ENCODE measurements at places on chromosomes 1 and 21. TPM values are rescaled to one million over a fixed set of nuclear protein-coding genes. Genes with fewer than 3 reads are reported as not detected.

- H3K4me3 ChIP-seq, result no peak overlapping the region
- H3K27ac ChIP-seq, result no peak overlapping the region
Observed at GRCh38 chr1:30285501-30285932, 437.9 kb downstream of the MATN1 start.

The BTBD19 gene
- 1.4 TPM for polyA plus RNA-seq

GRCh38 chr1:70360321-70360720 lies 5.8 kb upstream of the ANKRD13C start:
- no peaks in the 10 kb centered on the region for H3K27me3 ChIP-seq
- no peak overlapping the region for H3K4me3 ChIP-seq
- H3K36me3 ChIP-seq, result no peaks in the 10 kb centered on the region
- H3K27ac ChIP-seq, result no peak overlapping the region
- no peak for DNase-seq

DNA sequence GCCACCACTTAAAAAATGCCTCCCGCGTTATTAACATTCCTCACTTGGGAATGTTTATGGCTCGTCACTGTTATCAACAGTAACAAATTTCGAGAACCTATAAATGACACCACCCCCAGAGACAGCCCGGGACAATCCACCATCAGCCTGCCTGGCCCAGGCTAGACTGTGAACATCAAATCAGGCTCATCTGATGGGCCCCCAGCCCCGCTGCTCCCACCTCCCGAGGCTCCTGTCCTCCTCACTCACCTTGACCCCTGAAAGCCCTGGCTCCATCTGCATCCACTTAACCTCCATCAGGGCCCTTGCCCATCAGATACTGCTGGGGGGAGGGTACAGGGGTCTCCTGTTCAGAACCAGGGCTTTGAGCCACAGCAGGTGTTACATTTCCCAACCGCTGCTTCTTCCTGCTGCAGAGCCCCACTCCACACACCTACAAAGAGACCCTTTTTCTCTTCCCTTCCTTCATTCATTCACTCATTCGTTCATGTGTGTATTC lies 156.5 kb upstream of the VAMP3 start:
- no peak for DNase-seq
- no peaks in the 10 kb centered on the region for H3K36me3 ChIP-seq
- H3K4me3 ChIP-seq, result no peak overlapping the region
- H3K27ac ChIP-seq, result no peak overlapping the region

The IL19 gene
- polyA plus RNA-seq, result 3.1 TPM

The BRINP3 gene
- polyA plus RNA-seq, result not detected

DNA sequence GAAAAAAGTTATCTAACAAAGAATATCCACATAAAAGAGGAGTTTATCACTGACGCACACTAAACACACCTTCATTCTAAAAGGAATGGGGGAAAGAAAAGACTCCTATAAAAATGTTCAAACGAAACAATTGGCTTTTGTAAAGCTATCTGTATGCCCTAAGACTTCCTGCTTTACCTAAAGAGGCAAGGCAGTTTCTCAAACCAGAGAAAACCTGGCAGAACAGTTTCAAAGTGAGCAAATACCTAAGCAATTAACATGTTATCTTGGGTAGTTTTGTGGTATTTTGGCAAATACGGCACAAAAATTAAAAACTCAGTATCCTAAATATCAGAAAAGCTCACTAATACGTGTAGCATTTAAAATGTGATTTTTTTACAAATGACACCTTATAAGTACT lies 1.9 kb downstream of the PUM1 start:
- DNase-seq, result peak; percentile 63
- H3K27ac ChIP-seq, result peak overlapping the region; percentile 96
- peaks cover 11% of the 10 kb centered on the region for H3K36me3 ChIP-seq
- peak overlapping the region; percentile 64 for H3K4me3 ChIP-seq

The GLIS1 gene
- polyA plus RNA-seq, result 0.20 TPM

DNA sequence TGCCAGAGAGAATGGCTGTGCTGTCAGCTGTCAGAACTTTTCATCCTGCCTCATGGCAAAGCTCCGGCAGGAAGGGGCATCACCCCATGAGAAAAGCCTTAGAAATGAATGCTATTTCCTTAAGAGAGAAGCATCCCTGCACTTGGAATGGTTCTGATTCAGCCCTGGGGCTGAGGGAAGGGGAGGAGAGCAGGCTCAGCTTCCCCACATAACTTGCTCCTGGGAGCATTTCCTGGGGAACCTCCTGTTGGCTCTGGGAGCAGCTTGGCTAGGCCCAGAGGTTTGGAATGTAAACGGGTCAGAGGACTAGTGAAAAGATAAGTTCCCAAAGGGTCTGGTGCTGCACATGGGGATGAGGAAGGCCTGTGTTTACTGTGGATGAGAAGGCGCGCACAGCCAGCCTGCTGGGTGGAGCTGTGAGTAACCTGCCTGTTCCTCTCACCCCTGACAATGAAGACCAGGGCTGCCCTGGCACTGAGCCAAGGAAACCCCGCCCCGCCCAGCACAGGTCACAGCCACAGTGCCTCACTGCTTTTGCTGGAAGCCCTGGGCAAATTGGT lies 5.0 kb downstream of the PRELP start:
- peak overlapping the region; percentile 77 for H3K27ac ChIP-seq
- peaks cover 17% of the 10 kb centered on the region for H3K36me3 ChIP-seq
- no peak overlapping the region for H3K4me3 ChIP-seq
- peak; percentile 84 for DNase-seq

DNA sequence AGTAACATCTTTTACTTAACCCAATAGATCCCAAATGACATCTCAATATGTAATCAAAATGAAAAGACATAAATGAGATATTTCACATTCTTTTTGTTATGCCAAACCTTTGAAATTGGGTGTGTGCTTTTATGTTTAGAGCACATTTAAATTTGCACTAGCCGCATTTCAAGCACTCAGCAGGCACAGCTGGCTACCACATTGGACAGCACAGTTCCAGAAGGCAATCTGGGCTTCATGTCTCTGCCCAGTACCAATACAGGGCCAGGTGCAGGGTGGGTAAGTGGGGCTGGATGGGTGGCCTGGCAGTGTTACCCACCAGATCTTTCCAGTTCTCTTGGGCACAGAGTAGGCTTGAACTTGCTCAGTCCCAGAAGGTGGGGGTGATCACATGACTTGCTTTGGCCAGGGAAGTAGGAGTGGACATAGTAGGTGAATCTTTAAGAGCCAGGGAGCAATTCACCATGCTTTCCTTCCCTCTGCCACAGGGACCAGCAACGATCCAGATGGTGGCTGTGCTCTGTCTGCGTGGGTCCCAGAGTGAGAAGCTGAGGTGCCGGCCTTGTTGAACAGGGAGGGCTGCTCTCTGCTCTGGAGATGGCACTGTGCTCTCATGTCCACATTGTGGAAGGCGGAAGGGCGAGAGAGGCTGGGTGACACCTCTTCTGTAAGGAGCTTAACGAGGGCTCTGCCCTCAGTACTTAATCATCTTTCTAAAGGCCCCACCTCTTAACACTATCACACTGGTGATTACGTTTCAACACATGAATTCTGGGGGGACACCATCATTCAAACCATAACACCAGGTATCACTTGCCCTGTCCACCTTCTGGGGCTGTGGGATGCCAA lies 261.4 kb downstream of the GRIK3 start:
- no peak overlapping the region for H3K4me3 ChIP-seq
- H3K4me1 ChIP-seq, result no peaks in the 10 kb centered on the region
- no peaks in the 10 kb centered on the region for H3K36me3 ChIP-seq
- DNase-seq, result no peak
- no peak overlapping the region for H3K27ac ChIP-seq

- no peaks in the 10 kb centered on the region for H3K27me3 ChIP-seq
- H3K4me1 ChIP-seq, result peaks cover 44% of the 10 kb centered on the region
- H3K27ac ChIP-seq, result no peak overlapping the region
- no peak overlapping the region for H3K4me3 ChIP-seq
Observed at GRCh38 chr1:185058876-185059275, 13.5 kb downstream of the RNF2 start.

DNA sequence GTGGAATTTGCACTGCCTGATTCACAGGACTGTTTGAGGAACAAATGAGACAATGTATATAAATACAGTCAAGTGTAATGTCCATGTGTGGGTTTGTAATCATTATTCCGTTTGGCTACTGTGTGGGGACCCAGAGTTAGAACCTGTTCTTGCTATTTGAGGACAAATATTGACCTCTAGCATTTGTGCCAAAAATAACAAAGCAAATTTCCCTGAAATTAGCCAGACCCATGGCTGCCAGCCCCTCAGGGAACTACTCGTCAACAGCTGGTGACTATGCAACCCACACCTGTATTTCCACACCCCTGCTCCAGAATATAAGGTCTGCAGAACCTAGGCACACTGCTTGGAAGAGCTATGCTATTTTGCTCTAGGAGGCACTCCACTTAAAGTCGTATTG lies 70.7 kb downstream of the KCNJ6 start:
- peaks cover 4% of the 10 kb centered on the region for H3K27me3 ChIP-seq
- DNase-seq, result peak; percentile 49
- no peaks in the 10 kb centered on the region for H3K36me3 ChIP-seq
- peaks cover 7% of the 10 kb centered on the region for H3K4me1 ChIP-seq
- H3K4me3 ChIP-seq, result no peak overlapping the region

GRCh38 chr1:197284325-197284724 lies 16.3 kb downstream of the CRB1 start:
- no peak overlapping the region for H3K27ac ChIP-seq
- H3K4me1 ChIP-seq, result no peaks in the 10 kb centered on the region
- DNase-seq, result no peak
- no peak overlapping the region for H3K4me3 ChIP-seq
- H3K27me3 ChIP-seq, result no peaks in the 10 kb centered on the region

DNA sequence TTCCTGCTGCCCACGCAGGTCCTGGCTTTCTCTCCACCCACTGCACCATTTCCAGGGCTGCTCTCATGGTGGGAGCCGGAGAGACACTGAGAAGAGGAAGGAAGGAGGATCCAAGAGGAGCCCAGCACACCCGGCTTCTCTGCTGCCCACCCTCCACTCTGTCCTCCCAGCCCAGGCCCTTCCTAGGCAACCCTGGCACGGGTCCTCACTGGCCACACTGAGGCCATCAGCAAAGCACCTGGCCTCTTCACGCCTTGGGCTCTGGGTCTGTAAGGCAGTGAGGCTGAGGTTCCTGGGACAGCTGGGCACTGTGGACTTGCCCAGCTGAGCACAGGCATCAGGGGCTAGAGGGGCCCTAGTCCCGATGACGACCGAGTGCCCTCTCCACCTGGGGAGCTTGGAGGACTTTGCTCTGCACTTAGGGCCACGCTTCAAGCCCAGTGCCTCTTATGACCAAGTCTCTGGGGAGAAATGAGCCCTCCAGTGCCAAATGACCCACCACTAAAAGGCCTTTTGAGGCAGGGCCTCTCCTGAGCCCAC lies 43.1 kb downstream of the PDE9A start:
- H3K4me1 ChIP-seq, result no peaks in the 10 kb centered on the region
- H3K27me3 ChIP-seq, result no peaks in the 10 kb centered on the region
- H3K4me3 ChIP-seq, result no peak overlapping the region
- H3K27ac ChIP-seq, result no peak overlapping the region

The LCE1E gene
- not detected for polyA plus RNA-seq

The ASAP3 gene
- 25.1 TPM for polyA plus RNA-seq

- H3K27ac ChIP-seq, result no peak overlapping the region
- no peaks in the 10 kb centered on the region for H3K36me3 ChIP-seq
- H3K27me3 ChIP-seq, result no peaks in the 10 kb centered on the region
- DNase-seq, result no peak
Observed at GRCh38 chr1:109661391-109661790, 5.5 kb downstream of the GSTM4 start.

GRCh38 chr1:81230983-81231728 lies 569.6 kb upstream of the ADGRL2 start:
- no peaks in the 10 kb centered on the region for H3K27me3 ChIP-seq
- peaks cover 10% of the 10 kb centered on the region for H3K4me1 ChIP-seq
- DNase-seq, result no peak
- no peak overlapping the region for H3K4me3 ChIP-seq
- H3K27ac ChIP-seq, result no peak overlapping the region
- H3K36me3 ChIP-seq, result no peaks in the 10 kb centered on the region

DNA sequence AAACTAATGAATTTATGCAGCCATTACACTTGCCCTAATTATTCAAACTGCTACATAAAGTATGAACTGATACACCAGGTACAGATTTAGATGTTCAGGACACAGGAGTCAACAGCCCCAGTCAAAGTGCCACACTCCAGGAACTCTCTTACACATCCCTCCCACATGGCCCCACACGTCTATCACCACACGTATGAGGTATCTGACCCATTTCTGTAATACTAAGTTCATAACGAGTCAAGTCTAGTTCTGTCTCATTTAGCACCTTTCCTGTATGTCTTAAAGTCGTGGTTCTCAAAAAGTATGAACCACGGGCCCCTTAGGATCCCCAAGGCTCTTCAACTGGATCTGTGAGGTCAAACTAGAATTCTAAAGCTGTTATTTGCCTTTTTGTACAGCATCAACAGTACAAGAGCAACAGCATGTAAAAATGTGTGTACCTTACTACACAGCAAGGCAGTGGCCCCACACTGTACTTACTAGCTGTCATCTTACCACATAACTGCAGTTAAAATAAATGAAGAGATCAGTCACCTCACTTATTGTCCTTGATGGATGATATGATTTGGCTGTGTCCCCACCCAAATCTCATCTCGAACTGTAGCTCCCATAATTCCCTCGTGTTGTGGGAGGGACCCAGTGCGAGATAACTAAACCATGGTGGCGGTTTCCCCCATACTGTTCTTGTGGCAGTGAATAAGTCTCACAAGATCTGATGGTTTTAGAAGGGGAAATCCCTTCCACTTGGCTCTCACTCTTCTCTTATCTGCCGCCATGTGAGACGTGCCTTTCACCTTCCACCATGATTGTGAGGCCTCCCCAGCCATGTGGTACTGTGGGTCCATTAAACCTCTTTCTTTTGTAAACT lies 42.6 kb downstream of the SIPA1L2 start:
- DNase-seq, result no peak
- no peaks in the 10 kb centered on the region for H3K36me3 ChIP-seq
- no peaks in the 10 kb centered on the region for H3K4me1 ChIP-seq

- no peak overlapping the region for H3K27ac ChIP-seq
- H3K4me1 ChIP-seq, result peaks cover 54% of the 10 kb centered on the region
- DNase-seq, result no peak
- no peaks in the 10 kb centered on the region for H3K27me3 ChIP-seq
- no peak overlapping the region for H3K4me3 ChIP-seq
Observed at GRCh38 chr1:67726224-67726623, 41.2 kb downstream of the GADD45A start.

Measured in stomach (tissue), 19 donors.